SHP77 (cell line): ENCODE measurements at places on chromosomes 12 and 14.

GRCh38 chr12:5506821-5507231 is 74.9 kb downstream of the NTF3 start:
- DNase-seq = no peak

DNA sequence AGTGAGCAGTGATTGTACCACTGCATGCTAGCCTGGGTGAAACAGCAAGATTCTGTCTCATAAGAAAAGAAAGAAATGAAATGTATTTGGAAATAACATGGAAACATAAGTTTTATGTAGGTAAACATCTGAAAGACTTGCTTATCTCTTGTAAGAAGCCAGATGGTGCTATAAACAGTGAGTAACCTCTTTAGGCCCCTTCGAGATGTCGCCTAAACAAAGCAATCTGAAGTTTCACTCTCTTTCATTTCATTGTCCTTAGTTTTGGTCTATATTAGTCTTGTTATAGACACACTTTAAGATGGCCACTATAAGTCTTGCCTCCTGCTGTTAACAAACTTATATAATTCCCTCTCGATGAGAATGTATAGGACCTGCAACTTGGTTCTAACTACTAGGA is 472.6 kb upstream of the ATP2B1 start:
- no peak for DNase-seq

DNA sequence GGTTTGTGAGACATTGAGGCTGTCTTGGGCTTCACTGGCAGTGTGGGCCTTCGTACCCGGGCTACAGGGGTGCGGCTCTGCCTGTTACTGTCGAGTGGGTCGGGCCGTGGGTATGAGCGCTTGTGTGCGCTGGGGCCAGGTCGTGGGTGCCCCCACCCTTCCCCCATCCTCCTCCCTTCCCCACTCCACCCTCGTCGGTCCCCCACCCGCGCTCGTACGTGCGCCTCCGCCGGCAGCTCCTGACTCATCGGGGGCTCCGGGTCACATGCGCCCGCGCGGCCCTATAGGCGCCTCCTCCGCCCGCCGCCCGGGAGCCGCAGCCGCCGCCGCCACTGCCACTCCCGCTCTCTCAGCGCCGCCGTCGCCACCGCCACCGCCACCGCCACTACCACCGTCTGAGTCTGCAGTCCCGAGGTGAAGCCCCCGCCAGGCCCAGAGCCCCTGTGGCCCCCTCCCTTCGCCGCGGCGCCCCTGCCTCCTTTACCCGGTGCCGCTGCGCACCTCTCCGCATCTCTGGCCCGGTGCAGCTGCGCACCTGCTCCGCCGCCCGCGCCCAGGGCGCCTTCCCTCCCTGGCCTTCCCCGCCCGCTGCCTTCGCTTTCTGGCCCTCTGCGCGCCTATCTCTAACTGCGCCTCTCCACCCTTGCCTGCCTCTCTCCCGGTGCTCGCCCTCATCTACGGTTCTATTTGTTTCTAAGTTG is at the start of gene ENO2:
Gene ENO2 (plus strand): TSS at position 335 of the 701 bp plus-strand sequence. CDS start 1,253 bp downstream, outside the sequence.
- DNase-seq = peak; percentile 18

DNA sequence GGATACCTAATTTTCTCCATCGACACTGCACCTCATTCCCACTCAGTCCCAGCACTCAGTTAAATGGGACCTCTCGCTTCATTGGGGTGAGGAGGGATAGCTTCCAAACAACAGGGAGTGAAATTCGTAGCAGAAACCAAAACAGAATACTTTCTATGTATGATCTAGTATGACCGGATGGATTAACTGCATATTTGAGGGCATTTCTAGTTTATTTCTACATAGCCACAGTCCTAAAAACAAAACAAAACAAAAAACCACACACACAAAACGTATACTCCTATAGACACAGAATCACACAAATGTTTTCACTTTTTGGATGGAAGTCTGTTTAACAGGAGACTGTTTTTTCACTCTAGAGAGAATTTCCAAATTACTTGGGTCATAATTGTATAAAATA is 307.5 kb upstream of the FKBP4 start:
- no peak for DNase-seq

- DNase-seq = no peak
Observed at GRCh38 chr14:51929166-51929565, 60.2 kb upstream of the RTRAF start.

GRCh38 chr12:7723926-7724325 is 12.7 kb downstream of the DPPA3 start:
- no peak for DNase-seq

- no peak for DNase-seq
Observed at GRCh38 chr12:66397574-66398290, 95.4 kb downstream of the HELB start.

DNA sequence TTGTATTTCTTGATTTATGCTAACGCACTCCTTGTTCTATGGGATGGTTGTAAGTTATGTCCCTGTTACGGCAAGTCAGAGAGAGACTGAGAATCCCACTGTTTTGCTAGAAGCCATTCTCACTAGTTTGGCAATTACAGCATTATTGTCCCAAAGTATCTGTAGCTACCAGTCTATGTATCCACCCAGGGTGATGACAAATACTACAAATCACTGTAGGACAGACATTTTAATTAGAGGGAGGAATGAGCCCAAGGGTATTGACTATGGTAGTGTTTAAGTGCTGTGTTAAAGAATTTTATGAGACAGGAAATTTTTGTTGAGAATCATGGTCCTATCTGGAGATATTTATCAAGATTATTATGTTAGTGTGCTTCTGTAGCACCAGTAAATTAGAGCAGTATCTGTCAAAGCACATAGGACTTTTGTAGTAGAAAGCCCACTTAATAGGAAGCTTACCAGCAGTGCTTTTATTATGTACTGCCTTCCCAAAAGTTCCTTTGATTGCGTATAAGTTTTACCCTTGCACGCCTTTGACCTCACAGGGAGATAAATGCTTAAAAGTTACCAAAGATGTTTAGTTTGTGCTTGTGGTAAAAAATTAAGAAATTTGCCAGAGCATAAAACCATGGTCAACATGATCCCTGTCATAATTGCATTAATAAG is 10.7 kb downstream of the PRKCH start:
- no peak for DNase-seq

- no peak for DNase-seq
Observed at GRCh38 chr12:87094356-87094755, 838.2 kb upstream of the MGAT4C start.

DNA sequence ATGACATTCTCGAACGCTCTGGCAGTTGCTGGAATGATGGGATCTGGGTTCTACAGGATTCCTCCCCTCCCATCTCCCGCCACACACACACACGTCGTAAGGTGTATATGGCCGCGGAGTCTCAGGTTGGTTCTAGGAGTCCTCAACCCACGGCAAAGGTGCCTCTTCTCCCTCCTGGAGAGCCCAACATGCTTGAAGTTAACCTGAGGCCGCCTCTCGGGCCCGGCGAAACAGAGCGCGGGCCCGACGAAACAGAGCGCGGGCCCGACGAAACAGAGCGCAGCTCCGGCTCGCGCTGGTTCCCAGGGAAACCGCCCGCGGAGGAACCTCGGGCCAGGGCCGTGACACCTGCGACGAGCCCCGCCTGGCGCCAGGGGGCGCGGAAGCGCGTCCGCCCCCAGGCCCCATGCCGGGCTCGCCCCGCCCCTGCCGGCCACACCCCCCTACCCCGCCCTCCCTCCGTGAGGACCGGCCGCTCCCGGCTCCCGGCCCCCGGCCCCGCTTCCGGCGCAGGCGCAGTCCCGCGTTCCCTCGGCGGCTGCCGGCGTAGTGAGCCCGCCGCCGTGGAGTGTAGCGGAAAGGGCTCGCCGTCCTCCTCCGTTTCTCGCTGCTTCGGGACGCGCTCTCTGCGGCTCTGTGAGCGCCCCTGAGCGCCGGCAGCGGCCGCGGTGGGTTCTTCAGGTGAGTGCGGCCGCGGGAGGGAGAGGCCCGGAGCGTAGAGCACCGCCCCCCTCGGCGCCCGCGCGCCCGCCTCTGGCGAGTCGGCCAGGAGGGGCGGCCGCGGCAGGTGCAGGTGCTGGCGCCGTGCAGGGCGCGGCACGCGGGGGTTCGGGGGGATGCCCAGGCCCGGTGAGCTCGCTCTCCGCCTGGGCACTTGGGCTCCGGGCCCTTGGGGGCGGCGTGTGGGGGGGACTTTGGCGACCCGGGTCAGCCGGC is at the start of gene RAB3IP:
Gene RAB3IP (plus strand): TSS at position 510 of the 936 bp plus-strand sequence. CDS start 16,549 bp downstream, outside the sequence.
- DNase-seq = peak; percentile 85

GRCh38 chr12:130456375-130457199 is 118.9 kb downstream of the PIWIL1 start:
- DNase-seq = peak; percentile 48

- no peak for DNase-seq
Observed at GRCh38 chr14:105307052-105307727, 6.4 kb upstream of the BRF1 start.

- DNase-seq = no peak
Observed at GRCh38 chr14:90639641-90640040, 176.6 kb downstream of the TTC7B start.

- no peak for DNase-seq
Observed at GRCh38 chr14:27211741-27212140, 613.9 kb upstream of the NOVA1 start.

GRCh38 chr14:79354336-79354735 is 857.0 kb downstream of the DIO2 start:
- no peak for DNase-seq

GRCh38 chr14:104078031-104078455 is 7.5 kb upstream of the ASPG start:
- DNase-seq = peak; percentile 90

GRCh38 chr12:98606359-98606988 is 13.0 kb downstream of the SLC25A3 start:
- no peak for DNase-seq

DNA sequence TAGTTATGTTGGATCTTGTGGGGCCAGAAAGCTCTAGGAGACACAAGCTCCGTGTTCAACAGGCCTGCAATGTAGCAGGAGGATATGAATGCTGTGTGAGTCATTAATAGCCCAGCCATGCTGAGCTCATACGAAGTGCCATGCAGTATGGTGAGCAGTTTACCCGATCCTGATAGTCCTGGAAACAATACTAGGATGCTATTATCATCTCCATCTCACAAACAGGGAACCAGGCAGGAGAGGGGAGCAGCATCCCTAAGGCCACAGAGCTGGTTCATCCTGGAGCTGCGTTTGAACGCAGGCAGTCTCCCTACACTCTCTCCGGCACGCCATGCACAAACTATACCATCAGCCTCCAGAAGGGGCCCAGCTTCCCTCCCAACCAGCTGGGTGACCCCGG is 20.5 kb downstream of the TTC7B start:
- no peak for DNase-seq

DNA sequence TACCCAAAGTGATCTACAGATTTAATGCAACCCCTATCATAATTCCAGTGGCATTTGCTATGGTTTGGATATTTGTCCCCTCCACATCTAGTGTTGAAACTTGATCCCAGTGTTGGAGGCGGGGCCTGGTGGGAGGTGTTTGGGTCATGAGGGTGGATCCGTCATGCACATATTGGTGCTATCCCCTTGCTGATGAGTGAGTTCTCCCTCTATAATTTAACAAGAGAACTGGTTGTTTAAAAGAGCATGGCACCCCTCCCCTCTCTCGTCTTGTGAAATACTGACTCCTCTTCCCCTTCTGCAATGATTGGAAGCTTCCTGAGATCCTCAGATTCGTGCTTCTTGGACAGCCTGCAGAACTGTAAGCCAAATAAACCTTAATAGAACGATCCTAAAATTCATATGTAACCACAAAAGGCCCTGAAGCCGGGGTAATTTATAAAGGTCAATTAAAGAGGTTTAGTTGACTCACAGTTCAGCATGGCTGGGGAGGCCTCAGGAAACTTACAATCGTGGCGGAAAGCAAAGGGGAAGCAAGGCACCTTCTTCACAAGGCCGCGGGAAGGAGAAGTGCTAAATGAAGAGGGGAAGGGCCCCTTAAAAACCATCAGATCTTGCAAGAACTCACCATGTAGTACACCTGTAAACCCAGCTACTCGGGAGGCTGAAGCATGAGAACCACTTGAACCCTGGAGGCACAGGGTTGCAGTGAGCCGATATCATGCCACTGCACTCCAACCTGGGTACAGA is 41.2 kb downstream of the SLC39A9 start:
- no peak for DNase-seq

GRCh38 chr14:23154964-23155587 is 28.4 kb downstream of the SLC7A8 start:
- peak; percentile 61 for DNase-seq

- DNase-seq = no peak
Observed at GRCh38 chr14:58947156-58947555, 241.3 kb upstream of the DAAM1 start.

- DNase-seq = no peak
Observed at GRCh38 chr12:56362130-56363059, at the start of gene APOF. Gene APOF (minus strand): TSS chr12:56362857. CDS start chr12:56362745, 112 bp downstream.

GRCh38 chr12:27672643-27673042 is 23.6 kb upstream of the REP15 start:
- no peak for DNase-seq

GRCh38 chr12:51346581-51346980 is at the start of gene CELA1:
Gene CELA1 (minus strand): TSS chr12:51346679. CDS start chr12:51346638, 41 bp downstream.
- DNase-seq = no peak

GRCh38 chr12:97306147-97306546 is 156.5 kb upstream of the RMST start:
- no peak for DNase-seq

DNA sequence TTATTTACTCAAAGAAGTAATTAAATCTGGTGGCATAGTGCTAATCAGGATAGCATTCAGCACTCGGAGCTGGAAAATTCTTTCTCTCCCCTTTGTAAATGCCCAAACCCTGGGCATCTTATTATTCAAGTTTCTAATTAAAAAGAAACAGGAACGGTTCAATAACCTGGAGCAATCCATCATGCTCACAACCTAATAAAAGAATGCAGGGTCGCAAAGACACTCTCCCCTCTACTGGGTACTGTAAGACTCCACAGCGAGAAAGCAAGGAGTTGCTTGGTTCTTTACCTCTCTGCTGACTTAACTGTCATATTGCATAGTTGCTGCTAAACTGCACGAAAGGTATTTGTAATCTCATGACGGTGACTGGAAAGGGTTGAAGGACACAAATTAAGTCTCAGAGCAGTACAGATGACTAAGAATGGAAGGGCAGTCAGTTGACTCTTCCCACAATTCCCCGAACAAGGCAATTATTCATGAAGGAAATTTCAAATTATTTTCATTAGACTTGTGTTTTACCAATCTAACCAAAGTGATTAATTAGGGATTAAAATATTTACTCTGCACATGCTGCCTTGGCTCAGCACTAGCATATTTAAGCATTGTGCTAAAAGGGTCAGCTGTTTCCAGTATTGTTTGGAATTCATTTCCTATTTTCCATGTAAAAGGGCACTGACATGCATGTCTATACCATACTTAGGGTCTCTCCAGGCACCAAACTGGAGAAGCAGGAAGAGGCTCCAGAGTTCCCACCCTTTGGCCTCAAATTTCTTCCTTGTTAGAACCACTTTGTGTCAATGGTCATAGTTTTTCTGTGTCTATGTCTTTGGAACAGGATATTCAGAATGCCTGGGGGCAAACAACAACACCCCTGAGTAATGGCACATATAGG is 182.2 kb downstream of the EXOC5 start:
- DNase-seq = no peak

- DNase-seq = no peak
Observed at GRCh38 chr12:117805865-117806264, 162.9 kb downstream of the KSR2 start.

DNA sequence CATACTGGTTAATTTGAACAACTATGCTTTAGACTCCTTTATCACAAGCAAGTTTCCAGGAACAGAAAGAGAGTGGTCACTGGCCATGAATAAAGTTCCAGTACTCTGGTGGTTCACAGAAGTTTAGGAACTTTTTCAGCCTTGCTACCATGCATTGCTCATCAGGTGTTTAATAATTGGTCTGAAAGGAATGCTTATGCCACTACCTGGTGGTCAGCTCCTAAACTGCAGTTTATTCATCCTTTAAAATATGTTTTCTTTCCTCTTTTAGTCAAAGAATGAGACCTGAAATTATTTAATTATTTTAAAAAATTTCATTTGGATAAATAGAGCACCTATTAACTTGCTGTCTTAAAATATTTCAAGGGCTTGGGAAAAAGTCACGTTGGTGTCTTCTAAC is 260.1 kb upstream of the OR4E1 start:
- no peak for DNase-seq
